Osteoblast (primary cell): ENCODE measurements at places on chromosomes 4 and X.

DNA sequence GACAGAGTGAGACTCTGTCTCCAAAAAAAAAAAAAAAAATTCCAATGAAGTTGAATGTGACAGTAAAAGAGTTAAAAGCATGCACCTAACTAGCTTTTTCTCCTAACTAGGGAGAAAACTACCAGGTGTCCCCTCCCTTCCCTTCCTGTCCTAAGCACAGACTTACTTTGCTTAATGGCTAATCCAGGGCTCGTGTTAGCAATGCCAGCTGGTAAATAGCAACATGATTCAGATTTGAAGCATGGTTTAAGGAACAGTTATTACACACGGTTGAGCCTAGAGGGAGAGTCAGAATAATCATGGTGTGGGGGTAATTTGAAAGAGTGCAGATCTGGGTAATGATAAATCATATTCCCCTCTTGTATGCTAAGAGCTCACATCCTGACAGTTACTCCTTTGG lies 338.3 kb downstream of the STIM2 start:
- DNase-seq, result no peak
- no peaks in the 10 kb centered on the region for H3K4me1 ChIP-seq
- no peak overlapping the region for H3K4me3 ChIP-seq
- no peaks in the 10 kb centered on the region for H3K27me3 ChIP-seq
- no peaks in the 10 kb centered on the region for H3K36me3 ChIP-seq

GRCh38 chrX:53337101-53337500 lies 55.7 kb upstream of the IQSEC2 start:
- H3K4me1 ChIP-seq, result no peaks in the 10 kb centered on the region
- no peak overlapping the region for H3K4me3 ChIP-seq
- no peak overlapping the region for H3K27ac ChIP-seq
- H3K27me3 ChIP-seq, result peaks cover 44% of the 10 kb centered on the region
- H3K36me3 ChIP-seq, result no peaks in the 10 kb centered on the region

- H3K27ac ChIP-seq, result no peak overlapping the region
- no peaks in the 10 kb centered on the region for H3K4me1 ChIP-seq
- H3K27me3 ChIP-seq, result no peaks in the 10 kb centered on the region
- H3K4me3 ChIP-seq, result no peak overlapping the region
- DNase-seq, result no peak
- H3K36me3 ChIP-seq, result no peaks in the 10 kb centered on the region
Measured at GRCh38 chrX:340641-341423, 22.2 kb upstream of the GTPBP6 start.

DNA sequence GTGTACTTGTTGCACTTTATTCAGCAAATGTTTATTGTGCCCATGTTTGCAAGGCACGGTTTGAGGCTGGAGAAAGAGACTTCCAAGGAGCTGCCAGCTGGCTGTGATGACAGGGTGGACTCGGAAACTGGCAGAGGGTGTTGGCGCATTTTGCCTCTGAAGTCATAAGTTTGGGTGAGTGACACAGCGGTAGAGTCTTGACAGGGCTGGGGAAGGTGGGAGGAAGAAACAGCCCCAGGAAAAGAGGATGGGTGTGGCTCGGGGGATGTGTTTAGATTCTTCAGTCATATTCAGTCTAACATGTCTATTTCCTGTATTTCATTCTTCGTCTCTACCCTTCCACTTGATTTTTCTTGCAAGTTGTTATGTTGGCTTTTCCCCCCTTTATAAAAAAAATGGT lies 77.0 kb upstream of the STOX2 start:
- no peak overlapping the region for H3K4me3 ChIP-seq
- H3K4me1 ChIP-seq, result no peaks in the 10 kb centered on the region
- no peaks in the 10 kb centered on the region for H3K36me3 ChIP-seq
- H3K27ac ChIP-seq, result no peak overlapping the region
- no peaks in the 10 kb centered on the region for H3K27me3 ChIP-seq

DNA sequence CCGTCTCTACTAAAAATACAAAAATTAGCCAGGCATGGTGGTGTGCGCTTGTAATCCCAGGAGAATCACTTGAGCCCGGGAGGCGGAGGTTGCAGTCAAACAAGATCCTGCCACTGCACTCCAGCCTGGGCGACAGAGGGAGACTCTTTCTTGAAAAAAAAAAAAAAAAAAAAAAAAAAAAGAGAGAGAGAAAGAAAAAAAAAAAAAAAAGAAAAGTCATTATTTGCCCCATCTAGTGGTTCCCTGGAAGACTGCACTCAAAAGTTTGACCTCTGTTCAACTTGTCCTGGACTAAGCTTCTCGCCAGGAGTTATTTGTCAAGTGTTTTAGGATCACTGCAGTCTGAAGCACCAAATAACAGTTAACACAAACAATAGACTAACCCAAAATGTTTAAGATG lies 45.3 kb upstream of the KCTD8 start:
- no peak overlapping the region for H3K4me3 ChIP-seq
- H3K4me1 ChIP-seq, result no peaks in the 10 kb centered on the region
- no peak for DNase-seq
- H3K27ac ChIP-seq, result no peak overlapping the region
- H3K27me3 ChIP-seq, result no peaks in the 10 kb centered on the region
- H3K36me3 ChIP-seq, result no peaks in the 10 kb centered on the region

GRCh38 chr4:23006756-23007155 lies 314.0 kb downstream of the GBA3 start:
- peaks cover 15% of the 10 kb centered on the region for H3K4me1 ChIP-seq
- no peak overlapping the region for H3K4me3 ChIP-seq
- no peak for DNase-seq
- peak overlapping the region; percentile 82 for H3K27ac ChIP-seq
- no peaks in the 10 kb centered on the region for H3K27me3 ChIP-seq

GRCh38 chr4:6343939-6344408 lies 74.3 kb downstream of the WFS1 start:
- DNase-seq, result peak; percentile 98
- peak overlapping the region; percentile 75 for H3K27ac ChIP-seq
- H3K27me3 ChIP-seq, result peaks cover 7% of the 10 kb centered on the region
- peak overlapping the region; percentile 51 for H3K4me3 ChIP-seq

DNA sequence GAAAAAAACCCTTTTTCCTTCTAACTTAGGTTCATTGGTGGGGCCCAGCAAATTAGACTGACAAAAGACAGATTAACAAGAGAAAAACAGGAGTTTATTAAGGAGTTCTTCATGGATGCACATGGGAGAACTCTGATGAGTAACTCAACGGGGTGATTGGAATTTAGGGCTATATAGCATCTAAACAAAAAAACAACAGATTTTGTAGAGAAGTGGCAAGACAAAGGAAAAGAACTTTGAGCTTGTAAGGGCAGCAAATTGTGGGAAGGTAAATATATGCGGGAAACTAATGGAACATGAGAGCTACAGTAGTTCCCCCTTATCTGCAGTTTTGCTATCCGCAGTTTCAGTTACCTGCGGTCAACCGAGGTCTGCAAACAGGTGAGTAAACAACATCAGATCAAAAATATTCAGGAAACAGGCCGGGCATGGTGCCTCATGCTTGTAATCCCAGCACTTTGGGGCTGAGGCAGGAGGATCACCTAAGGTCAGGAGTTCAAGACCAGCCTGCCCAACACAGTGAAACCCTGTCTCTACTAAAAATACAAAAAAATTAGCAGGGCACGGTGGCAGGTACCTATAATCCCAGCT lies 573.6 kb downstream of the ADGRL3 start:
- H3K27me3 ChIP-seq, result no peaks in the 10 kb centered on the region
- H3K4me3 ChIP-seq, result no peak overlapping the region
- H3K27ac ChIP-seq, result no peak overlapping the region
- H3K4me1 ChIP-seq, result no peaks in the 10 kb centered on the region
- DNase-seq, result no peak
- no peaks in the 10 kb centered on the region for H3K36me3 ChIP-seq

DNA sequence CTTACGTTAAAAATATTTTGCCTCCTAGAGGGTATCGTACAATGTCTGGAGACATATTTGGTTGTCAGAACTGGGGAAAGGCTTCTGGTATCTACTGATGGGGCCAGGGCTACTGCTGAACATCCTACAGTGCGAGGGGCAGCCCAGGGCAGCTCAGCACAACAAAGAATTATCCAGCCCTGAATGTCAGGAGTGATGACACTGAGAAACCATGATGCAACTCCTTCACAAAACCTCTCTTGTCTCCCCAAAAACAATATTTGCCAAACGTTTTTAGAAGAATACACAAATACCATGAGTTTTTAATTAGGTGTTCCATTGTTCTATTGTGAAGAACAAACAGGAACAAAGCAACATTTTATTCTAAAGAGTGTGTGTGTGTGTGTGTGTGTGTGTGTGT lies 43.4 kb upstream of the CLNK start:
- H3K36me3 ChIP-seq, result no peaks in the 10 kb centered on the region

GRCh38 chr4:180152831-180153230 lies 2090.4 kb upstream of the TENM3 start:
- no peak for DNase-seq
- no peak overlapping the region for H3K27ac ChIP-seq
- no peaks in the 10 kb centered on the region for H3K27me3 ChIP-seq
- no peaks in the 10 kb centered on the region for H3K36me3 ChIP-seq

- H3K27me3 ChIP-seq, result no peaks in the 10 kb centered on the region
- no peak overlapping the region for H3K27ac ChIP-seq
- H3K4me3 ChIP-seq, result no peak overlapping the region
- H3K36me3 ChIP-seq, result no peaks in the 10 kb centered on the region
- DNase-seq, result no peak
Measured at GRCh38 chr4:62006108-62006507, 806.0 kb downstream of the ADGRL3 start.

DNA sequence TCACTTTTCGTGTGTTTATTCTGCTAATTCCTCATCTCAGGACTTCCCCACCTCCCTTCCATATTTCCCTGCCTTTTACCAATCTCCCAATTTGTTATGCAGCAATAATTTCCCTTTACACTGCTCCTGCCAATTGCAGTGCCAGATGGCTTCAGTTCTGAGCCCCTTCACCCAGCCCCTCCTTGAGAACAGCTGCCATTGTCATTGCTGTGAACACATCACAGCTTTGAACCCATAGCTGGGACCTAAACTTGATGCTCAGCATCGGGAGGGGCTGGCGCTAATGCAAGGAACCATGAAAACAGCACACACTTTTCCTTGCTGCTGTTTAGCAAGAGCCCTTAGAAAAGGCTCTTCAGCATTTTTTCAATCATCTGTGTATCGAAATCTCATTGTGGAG lies 104.9 kb downstream of the ALPK1 start:
- DNase-seq, result no peak
- no peak overlapping the region for H3K4me3 ChIP-seq
- no peaks in the 10 kb centered on the region for H3K36me3 ChIP-seq
- H3K27ac ChIP-seq, result no peak overlapping the region
- H3K27me3 ChIP-seq, result no peaks in the 10 kb centered on the region

GRCh38 chr4:159899596-159899995 lies 796.7 kb downstream of the RAPGEF2 start:
- no peak for DNase-seq

GRCh38 chr4:112284662-112285411 lies 867 bp downstream of the TIFA start:
- H3K27me3 ChIP-seq, result no peaks in the 10 kb centered on the region
- peak; percentile 75 for DNase-seq
- peaks cover 2% of the 10 kb centered on the region for H3K36me3 ChIP-seq
- peak overlapping the region; percentile 86 for H3K4me3 ChIP-seq
- H3K4me1 ChIP-seq, result peaks cover 15% of the 10 kb centered on the region
